ENCODE measurements at places on chromosomes 1 and 21. TPM values are rescaled to one million over a fixed set of nuclear protein-coding genes. Genes with fewer than 3 reads are reported as not detected.

The OLIG2 gene
- total RNA-seq = not detected

The PLA2G2C gene
- 0.48 TPM for total RNA-seq

The NPR1 gene
- total RNA-seq = 3.1 TPM

The ADAM15 gene
- total RNA-seq = 35.6 TPM

The WNT9A gene
- total RNA-seq = 8.7 TPM

DNA sequence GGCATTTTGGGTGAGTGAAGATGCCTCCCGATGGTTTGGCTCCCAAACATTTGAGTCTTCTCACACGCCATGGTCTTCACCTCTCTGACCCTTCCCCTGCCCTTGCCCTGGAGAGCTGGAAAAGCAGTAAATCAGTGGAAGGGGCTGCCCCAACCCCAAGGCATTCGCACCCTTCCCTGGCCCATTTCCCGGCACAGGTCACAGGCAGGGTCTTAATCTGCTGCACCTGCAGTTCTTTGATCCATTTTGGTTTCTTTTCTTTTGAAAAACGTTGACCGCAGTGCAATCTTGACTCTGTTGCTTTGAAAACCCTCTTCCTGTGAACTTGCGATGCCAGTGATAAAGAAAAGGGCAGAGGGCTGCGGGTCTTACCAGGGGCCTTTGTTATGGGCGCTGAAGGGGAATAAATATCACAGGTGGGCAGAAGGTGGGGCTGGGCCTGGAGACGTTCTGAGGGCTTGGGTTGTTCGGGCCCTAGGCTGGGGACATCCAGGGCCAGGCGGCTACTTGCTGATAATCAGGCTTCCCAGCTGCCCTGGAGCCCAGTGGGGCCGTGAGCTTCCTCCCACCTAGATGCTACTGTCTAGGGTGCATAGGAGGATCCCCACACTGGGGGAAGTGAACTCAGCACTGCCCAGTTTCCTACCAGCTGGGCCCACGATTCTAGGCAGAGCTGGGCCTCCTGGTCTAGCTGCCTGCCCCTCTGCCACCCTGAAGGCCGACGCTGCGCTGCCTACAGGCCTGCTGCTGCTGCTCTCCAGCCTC is 38.6 kb upstream of the EPS8L3 start:
- no peak for DNase-seq

DNA sequence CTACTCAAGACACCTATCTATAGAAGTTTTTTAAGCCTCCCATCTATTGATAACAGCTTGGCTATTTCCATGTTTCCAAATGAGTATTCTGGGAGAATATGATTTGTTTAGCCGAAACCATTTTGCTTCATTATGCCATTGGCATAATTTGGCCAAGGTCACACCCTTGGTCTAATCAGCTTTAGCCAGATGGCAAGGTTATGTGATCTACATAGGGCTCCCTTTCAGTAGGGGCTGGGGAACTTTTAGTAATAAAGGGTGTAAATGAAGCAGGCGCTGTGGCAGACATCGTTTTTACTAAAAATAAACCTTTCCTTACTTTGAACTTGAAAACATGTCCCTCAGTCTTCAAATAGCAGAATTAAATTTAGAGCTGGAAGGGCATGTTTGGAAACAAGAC is 3.0 kb upstream of the PDC start:
- no peak for DNase-seq

- DNase-seq = no peak
These were observed 81.4 kb downstream of the TGFBR3 start for GRCh38 chr1:91804546-91805023.

DNA sequence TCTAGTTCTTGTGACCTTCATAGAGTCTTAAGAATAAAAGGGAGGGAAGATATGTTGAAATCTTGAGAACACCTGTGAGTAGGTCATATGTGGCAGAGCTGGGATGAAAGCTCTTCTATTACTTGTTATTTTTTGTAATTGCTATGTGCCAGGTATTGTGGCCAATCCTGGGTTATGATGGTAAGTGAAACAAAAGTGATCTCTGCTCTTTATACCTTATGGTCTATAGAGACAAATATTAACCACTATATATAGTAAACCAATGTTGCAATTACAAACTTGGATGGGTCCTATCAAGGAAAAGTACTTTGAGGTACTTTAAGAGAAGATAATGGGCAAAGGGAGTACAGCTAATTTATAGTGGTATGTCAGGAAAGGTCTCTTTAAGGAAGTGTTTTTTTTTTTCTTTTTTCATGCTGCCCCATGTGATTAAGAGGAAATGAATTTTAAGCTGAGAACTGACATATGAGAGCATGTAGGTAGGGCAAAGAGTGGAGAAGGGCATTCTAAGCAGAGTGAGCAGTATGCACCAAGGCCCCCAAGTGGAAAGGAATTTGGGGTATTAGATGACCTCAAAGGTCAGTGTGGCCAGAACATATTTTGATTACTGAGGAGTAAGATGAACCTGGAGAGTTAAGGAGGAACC is 43.3 kb downstream of the POU2F1 start:
- peak; percentile 24 for DNase-seq

DNA sequence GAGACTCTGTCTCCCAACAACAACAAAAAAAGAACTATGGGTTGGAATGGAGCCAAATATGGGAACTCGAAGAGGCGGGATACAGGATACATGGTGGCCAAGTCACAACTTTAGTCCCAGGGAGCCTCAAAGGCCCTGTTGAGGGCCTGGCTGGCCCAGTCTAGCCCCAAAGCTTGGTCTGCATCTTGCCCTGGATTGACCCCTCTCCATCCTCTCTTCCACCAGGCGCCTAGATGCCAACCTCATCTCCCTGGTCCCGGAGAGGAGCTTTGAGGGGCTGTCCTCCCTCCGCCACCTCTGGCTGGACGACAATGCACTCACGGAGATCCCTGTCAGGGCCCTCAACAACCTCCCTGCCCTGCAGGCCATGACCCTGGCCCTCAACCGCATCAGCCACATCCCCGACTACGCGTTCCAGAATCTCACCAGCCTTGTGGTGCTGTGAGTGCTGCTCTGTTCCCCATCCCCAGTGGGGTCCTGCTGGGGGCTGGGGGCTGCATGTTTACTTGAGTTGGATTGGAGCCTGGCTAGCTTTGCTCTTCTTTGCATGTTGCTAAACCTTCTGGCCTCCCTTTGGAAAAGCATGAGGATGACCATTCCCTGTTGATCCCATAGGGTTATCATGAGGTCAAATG is 65.5 kb downstream of the UBE2T start:
- no peak for DNase-seq

DNA sequence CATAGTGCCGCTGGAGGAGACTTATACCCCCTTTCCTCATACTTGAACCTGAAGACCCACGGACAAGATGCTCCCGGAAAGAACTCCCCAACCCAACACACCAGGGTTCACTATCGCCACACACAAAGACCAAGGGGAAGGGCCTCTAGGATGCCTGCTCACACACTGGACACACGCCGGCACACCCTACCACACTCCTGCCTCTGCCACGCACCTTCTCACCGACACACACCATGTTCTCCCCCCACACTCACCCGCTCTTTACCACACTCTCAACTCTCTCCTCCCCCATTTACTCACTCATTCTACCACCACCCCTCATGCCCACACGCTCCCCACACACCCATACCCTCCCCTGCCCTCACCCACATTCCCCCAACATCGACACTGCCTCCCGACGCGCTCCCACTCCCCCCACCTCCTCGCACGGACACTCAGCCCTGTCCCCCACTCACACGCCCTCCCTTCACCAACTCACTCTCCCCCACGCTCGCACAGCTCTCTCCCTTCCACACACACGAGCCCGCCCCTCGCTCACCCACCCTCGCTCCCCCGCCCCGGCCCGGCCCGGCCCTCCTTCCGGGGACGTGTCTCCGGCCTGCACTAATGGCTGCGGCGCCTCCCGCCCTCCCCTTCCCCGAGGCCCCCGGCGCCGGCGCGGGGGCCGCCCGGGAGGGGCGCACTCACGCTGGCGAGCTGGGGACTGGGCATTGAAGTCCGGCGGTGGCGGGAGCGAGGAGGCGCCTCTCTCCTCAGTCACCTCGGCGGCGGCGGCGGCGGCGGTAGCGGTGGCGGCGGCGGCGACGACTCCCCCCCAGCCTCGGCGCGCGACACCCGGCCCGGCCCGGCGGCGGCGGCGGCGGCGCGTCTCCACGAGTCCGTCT is 626 bp downstream of the PTP4A2 start:
- DNase-seq = peak; percentile 90

DNA sequence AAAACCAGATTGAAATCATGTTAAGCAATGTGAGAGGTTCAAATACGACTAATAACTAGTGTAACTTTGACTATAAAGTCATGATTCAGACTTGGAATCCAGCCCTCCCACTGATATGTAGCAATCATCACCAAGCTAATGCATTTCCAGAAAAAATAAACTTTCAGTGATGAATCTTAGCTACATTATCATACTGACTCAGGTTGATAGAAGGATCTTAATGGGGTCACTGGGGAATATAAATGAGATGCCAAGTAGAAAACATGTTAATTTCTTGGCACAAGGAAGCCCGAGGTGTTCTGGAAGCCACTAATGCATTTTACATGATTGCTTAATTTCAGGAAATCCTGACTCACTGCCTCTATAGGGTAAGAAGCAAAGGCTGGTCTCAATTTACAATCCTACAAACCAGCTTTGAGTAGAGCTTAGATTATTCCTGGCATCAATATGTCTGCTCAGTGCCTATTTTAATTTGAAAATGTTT is 67.7 kb downstream of the SELENOF start:
- peak; percentile 22 for DNase-seq

DNA sequence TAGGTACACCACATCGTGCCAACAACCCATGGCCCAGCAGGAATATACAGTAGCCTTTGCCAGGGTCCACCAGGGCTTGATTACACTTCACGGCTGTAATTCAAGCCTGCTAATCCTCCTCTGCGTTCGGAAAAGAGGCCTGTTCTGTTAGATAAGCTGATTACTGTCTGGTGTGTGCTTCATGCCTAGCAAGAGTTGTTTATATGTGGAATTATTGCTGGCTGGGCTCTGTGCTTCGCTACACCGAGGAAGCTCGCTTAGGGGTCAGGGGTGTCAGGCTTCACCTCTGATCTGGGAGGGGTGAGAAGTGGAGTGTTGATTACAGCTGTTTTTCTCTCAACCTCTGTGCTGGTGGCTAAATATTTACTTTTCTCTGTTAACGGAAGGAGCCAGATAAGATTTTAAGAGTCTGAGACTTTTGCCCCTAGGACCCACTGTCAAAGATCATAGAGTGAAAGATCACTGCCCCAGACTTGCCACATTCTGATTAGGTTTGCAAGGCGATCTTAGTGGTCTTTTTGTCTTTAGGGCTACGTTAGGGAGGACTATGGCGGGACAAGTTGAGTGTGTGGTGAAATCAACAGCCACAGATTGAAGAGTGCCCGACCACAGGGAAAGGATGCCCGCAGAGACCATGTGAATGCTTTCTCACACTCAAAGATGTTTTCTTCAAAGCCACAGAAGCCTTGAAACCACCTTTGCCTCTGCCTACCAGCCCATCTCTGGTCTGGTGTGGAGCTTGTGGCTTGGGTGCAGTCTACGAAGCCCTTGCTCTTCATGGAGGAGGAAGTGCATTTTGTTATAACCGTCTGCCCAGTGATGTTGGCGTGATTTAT is 216.1 kb downstream of the PBX1 start:
- DNase-seq = peak; percentile 61

DNA sequence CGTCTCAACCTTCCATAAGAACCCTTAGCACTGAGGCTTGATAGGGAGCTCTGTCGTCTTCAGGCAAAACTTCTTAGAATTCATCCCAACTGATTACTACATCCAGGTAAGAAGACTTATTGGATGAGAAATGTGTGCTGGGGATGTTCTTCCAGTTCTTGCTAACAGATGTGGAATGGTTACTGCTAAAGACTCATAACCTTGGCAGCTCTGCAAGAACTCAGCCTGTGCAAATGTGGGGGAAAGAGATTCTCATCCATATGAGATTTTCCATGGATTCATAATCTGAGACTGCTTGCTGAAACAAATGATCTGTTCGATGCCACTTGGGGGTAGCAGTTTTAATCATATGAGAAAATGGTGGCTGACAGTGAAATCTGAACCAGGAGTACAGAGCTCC is 48.2 kb downstream of the NTPCR start:
- DNase-seq = no peak

DNA sequence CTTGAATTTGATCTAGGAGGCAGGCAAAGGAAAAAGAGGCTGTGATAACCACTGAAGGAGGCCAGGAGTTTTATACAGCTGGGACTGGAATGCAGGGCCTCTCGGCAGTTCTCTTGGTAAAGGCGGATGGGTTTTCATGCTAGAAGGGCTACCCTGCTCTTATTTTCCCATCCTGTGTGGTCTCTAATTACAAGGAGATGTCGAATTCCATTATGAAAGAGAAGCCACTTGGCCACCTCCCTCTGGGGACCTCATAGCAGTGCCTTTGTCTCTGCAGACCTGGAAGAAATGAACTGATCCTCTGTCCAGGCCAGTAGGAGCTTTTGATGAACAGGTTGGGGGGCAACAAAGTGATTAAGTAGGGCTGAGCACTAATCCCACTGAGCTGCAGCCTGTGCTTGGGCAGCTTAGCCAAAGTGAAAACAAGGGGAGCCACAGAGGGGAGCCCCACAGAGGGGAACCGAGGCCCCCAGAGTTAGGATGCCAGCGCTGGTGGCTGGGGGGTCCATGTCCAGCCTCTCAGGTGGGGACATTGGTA is 42.2 kb upstream of the BCAR3 start:
- DNase-seq = no peak

GRCh38 chr1:95245029-95245428 is 11.0 kb downstream of the RWDD3 start:
- no peak for DNase-seq
